ENCODE measurements at places on chromosomes 1 and 21.
A peak's percentile ranks its signal among the peaks of the same experiment; 100 is the strongest.

GRCh38 chr21:44800971-44801467 lies 601 bp downstream of the UBE2G2 start:
- H3K27ac ChIP-seq = peak overlapping the region; percentile 79
- peaks cover 30% of the 10 kb centered on the region for H3K4me1 ChIP-seq
- no peaks in the 10 kb centered on the region for H3K27me3 ChIP-seq
- peak overlapping the region; percentile 98 for H3K4me3 ChIP-seq
- no peak for DNase-seq
- H3K36me3 ChIP-seq = peaks cover 12% of the 10 kb centered on the region

DNA sequence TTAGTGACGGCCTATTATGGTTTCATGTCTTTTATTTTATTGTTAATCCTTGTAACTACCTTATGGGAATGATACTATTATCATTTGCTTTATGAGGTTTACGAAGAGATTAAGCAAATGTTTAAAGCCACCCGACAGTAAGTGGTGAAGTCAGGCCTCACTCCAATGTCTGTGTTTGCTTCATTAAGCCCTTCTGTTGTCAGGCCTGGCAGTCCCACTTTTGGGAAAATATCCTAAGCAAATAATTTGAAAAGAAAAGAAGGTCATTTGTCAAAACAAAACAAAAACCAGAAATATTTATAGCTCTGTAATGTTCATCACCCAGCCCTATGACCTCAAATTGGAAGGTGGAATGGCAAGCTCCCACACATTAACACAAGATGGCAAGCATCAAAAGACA lies 40.7 kb upstream of the USP24 start:
- no peaks in the 10 kb centered on the region for H3K27me3 ChIP-seq
- no peak overlapping the region for H3K27ac ChIP-seq
- H3K36me3 ChIP-seq = no peaks in the 10 kb centered on the region
- H3K4me1 ChIP-seq = no peaks in the 10 kb centered on the region

DNA sequence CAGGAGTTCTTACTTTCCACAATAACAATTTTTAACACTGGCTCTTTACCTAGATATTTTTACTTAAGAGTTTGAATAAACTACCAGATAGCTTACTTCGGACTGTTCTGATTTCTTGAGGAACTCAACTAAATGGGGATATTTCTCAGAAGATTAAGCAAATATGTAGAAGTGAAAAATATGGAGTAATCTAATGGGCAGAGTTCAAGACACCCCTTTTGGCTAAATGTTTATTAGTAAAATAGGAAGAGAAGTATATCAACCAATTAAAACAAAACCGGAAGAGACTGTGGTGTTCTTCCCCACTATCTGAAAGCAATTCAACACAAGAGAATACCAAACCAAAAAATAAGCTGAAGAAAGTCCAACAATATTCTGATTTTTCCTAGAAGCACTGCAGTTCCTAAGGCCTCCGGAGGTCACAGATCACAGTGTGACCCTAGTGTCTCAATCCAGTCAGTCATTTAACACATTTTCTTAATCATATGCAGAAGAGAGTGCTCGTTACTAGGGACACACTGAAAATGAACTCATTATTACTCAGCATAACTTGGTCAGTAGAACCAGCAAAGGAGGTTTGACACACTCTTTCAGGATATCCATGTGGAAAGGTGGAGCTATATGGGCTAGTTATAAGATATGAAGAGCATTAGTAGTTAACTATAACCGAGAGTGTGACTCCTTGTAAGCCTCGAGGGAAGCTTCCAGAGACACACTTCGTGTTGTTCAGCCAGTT lies 5.2 kb downstream of the SIPA1L2 start:
- H3K4me1 ChIP-seq = peaks cover 78% of the 10 kb centered on the region
- peak overlapping the region; percentile 12 for H3K4me3 ChIP-seq
- no peak for DNase-seq
- no peaks in the 10 kb centered on the region for H3K36me3 ChIP-seq
- no peaks in the 10 kb centered on the region for H3K27me3 ChIP-seq

DNA sequence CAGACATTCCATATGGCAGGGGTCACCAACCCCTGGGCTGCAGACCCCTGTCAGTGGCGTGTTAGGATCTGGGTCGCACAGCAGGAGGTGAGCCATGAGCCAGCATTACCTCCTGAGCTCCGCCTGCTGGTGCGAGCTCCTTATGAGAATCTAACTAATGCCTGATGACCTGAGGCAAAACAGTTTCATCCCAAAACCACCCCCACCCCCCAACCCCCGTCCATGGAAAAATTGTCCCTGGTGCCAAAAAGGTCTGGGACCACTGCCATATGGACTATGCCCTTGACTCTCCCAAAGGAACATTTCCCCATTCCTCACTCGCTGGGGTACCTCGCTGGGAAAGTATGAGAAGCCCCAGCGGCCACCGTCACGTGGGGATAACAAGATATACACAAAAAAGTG lies 6.4 kb upstream of the CPT2 start:
- no peaks in the 10 kb centered on the region for H3K4me1 ChIP-seq
- no peak overlapping the region for H3K4me3 ChIP-seq

- H3K4me3 ChIP-seq = no peak overlapping the region
- H3K27me3 ChIP-seq = peaks cover 80% of the 10 kb centered on the region
- no peak for DNase-seq
- peaks cover 16% of the 10 kb centered on the region for H3K4me1 ChIP-seq
Measured at GRCh38 chr1:203124546-203125317, 2.8 kb upstream of the ADORA1 start.

- no peak overlapping the region for H3K27ac ChIP-seq
- no peak overlapping the region for H3K4me3 ChIP-seq
- peaks cover 7% of the 10 kb centered on the region for H3K27me3 ChIP-seq
- no peaks in the 10 kb centered on the region for H3K36me3 ChIP-seq
- no peak for DNase-seq
Measured at GRCh38 chr1:31669786-31670592, 25.3 kb upstream of the PEF1 start.

GRCh38 chr1:85282424-85282823 lies 6.0 kb upstream of the BCL10 start:
- no peak overlapping the region for H3K27ac ChIP-seq
- H3K4me3 ChIP-seq = no peak overlapping the region
- peaks cover 30% of the 10 kb centered on the region for H3K27me3 ChIP-seq
- no peaks in the 10 kb centered on the region for H3K36me3 ChIP-seq

GRCh38 chr1:155174324-155175280 lies 953 bp downstream of the TRIM46 start:
- peak overlapping the region; percentile 57 for H3K27ac ChIP-seq
- peak overlapping the region; percentile 100 for H3K4me3 ChIP-seq
- no peak for DNase-seq
- H3K4me1 ChIP-seq = peaks cover 41% of the 10 kb centered on the region

DNA sequence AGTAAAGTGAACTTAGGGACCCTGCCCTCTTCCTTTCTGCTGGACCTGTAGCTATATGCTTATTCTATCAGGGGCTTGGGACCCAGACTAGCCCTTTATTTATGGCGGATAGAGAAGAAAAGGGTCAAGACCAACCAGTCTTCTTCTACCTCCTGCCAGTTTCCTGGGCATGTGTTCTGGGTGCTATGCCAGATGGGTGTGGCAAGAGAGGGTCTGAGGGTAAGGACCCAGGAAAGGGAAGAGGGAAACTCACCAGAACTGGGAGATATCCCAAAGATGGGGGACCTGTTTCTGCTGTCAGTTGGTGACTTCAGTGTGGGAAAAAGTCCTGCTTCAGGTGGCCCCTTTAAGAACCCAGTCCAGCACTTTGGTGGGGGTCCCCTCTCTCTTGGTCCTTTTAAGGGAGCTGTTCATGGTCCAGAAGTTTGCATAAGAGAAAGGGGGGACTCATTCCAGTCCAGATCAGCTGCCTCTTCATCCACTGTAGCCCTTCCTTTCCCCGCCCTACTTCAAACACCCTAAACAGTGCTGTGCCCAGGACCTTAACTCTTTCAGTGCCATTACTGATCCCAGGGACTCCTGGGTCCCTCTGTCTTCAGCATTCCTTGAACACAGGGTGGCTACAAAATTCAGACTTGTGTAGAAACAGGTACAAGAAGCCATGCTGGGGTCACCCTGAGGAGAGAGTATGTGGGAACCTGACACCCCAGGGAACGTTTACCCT lies 18.4 kb downstream of the SSR2 start:
- no peak overlapping the region for H3K4me3 ChIP-seq
- no peaks in the 10 kb centered on the region for H3K36me3 ChIP-seq
- H3K27ac ChIP-seq = no peak overlapping the region
- H3K4me1 ChIP-seq = peaks cover 27% of the 10 kb centered on the region
